Omental fat pad (tissue), 4 donors: ENCODE measurements at places on chromosomes 2 and 18. TPM values are rescaled to one million over a fixed set of nuclear protein-coding genes. Genes with fewer than 3 reads are reported as not detected.

Gene MAPK4
- not detected for total RNA-seq

Gene SOX11
- total RNA-seq = not detected

Gene MOCOS
- total RNA-seq = 6.0 TPM

Gene SLC19A3
- total RNA-seq = 44.1 TPM

Gene KYNU
- 3.8 TPM for total RNA-seq

Gene CDCA7
- total RNA-seq = 1.2 TPM

Gene IL36RN
- total RNA-seq = not detected

Gene NOL4
- total RNA-seq = 0.79 TPM

Gene LAMA1
- 11.3 TPM for total RNA-seq

Gene SMYD1
- not detected for total RNA-seq

Gene GREB1L
- 6.0 TPM for total RNA-seq

Gene HTR2B
- total RNA-seq = 0.48 TPM

Gene CCDC85A
- total RNA-seq = 4.5 TPM

Gene KIF1A
- total RNA-seq = 0.60 TPM

Gene ENOSF1
- total RNA-seq = 104 TPM

Gene MYL12B
- total RNA-seq = 339 TPM

Gene SNED1
- 18.0 TPM for total RNA-seq

GRCh38 chr2:85754313-85755095, 713 bp downstream of the ATOH8 start:
- no peak for DNase-seq

- no peak for DNase-seq
Observed at GRCh38 chr18:26440644-26441043, 107.7 kb downstream of the KCTD1 start.

DNA sequence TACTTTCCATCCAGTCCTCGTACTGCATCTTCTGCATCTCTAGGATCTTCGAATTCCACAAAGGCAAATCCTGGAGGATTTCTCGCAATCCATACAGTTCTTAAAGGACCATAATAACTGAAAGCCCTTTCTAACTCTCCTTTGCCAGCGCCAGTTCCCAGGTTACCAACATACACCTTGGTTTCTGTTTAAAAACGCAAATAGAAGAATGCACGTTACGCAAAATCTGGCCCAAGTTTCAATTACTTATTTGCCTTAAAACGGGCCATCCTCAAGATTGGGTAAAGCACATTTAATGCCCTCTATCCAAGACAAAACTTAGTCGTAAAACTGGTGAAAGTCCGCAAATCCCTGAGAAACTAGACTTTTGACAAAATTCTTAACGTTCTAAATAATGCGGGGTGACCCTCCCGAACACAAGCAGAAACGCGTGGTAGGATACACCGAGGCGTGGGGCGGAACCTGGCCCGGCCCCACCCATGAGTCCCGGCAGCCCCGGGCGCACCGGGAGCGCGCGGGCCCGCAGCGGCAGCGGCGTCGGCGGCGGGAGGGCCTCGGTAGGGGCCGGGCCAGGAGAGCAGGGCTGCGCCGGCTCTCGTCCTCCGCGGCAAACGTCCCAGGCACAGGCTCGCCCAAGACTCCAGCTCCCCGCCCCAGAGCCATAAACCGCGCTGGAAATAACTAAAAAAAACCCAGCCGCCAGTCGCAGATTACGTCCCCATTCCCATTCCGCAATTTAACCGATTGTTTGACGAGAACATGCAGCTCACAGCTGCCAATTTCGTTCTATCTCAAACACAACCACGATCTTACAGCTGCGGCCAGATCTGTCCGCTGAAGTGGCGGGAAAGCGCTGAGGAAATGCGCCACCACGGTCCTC, 910 bp downstream of the SRSF7 start:
- no peak for DNase-seq

- no peak for DNase-seq
Observed at GRCh38 chr2:26316041-26316440, 29.9 kb upstream of the SELENOI start.

- no peak for DNase-seq
Observed at GRCh38 chr2:187469538-187469937, 21.5 kb upstream of the CALCRL start.

GRCh38 chr2:238886453-238887094, 38.7 kb downstream of the TWIST2 start:
- DNase-seq = no peak

DNA sequence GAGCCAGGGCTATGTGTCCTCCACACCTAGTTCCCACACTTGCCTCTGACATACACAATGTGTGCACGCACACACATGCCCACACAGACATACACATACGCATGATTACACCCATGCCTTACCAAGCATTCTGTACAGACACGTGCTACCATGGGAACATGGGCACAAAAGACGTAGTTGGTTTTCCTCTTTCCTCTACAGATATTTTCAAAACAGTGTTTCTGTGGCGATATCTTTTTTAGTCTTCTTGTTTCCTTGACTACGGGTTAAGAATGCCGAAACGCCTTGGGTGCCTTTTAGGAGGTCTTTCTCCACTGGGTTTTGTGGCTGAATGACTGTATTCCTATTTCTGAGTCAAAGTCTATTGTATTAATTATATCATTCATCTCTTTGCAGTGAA, 75.5 kb upstream of the SPTBN1 start:
- DNase-seq = no peak

DNA sequence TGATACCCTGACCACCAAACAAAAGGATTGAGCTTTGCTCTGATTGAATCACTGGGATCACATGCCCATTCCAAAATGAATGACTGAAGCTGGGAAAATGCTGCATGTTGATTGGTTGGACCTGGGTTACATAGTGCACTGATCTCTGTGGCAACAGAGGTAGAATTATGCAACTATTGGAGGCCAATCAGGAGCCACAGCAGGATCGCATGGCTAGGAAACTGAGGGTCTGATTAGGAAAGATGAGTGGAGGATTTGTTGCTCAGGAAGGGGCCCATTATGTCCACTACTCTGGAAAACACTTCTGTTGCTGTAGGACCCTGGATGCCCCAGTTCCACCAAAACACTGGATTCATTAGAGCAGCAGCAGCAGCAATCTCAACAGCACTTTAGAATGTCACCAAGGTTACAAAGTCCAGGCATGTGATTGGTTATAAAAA, 25.9 kb upstream of the SGPP2 start:
- no peak for DNase-seq

- DNase-seq = no peak
Observed at GRCh38 chr2:7161501-7161900, 244.3 kb downstream of the RNF144A start.

DNA sequence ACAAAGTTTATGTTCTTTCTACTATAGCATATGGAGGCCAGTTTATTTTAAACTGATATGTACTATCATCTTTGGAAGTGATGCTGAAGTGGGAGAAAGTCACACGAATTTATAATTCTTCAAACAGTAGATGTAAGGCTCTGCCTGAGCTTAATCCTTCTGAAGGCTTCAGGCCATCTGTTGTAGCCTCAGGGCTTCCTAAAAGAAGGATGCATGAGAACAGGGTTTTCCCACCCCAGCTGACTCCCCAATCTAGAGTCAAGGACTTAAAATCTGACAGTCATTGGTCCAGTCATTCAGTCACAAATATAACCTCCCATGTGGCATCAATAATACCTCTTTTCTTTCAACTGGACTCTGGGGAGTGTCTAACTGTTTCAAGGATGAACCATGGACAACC, 330.5 kb downstream of the KCNS3 start:
- DNase-seq = no peak

- DNase-seq = no peak
Observed at GRCh38 chr2:217090024-217090473, 230.2 kb upstream of the TNP1 start.

DNA sequence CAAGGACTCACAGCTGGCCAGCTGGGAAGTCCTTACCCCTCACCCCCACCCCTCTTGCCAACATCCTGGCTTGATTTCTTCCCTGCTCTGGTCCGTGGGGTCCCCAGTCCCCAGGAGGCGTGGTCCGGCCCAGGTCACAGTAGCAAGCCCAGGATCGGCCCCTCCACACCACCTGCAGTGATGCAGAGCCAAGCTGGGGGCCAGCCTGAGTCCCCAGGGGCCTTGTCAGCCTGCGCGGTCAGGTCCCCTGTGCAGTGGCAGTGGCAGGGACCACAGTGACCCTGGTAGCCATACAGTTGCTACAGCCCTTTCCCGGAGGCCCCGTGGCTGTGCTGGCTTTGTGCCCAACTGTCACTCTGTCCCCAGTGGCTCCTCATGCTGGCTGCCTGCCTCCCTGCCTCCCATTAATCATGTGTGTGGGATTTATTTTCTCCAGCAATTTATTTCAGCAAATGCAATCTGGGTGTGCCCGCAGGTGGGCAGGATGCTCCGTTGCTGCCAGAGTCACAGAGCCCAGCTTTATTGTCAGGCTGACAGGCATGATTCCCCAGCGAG, 8.8 kb upstream of the PRSS56 start:
- DNase-seq = no peak

GRCh38 chr2:240631548-240632305, 6.4 kb downstream of the GPR35 start:
- DNase-seq = no peak

- no peak for DNase-seq
Observed at GRCh38 chr2:85838181-85838580, 50.6 kb downstream of the ST3GAL5 start.

- DNase-seq = no peak
Observed at GRCh38 chr18:67813380-67814028, 297.0 kb upstream of the DSEL start.

GRCh38 chr2:64212801-64213321, 68.6 kb upstream of the PELI1 start:
- no peak for DNase-seq

- no peak for DNase-seq
Observed at GRCh38 chr2:47056868-47057686, 98.0 kb downstream of the STPG4 start.

GRCh38 chr2:157786663-157787363, 89.3 kb downstream of the ACVR1 start:
- DNase-seq = no peak

DNA sequence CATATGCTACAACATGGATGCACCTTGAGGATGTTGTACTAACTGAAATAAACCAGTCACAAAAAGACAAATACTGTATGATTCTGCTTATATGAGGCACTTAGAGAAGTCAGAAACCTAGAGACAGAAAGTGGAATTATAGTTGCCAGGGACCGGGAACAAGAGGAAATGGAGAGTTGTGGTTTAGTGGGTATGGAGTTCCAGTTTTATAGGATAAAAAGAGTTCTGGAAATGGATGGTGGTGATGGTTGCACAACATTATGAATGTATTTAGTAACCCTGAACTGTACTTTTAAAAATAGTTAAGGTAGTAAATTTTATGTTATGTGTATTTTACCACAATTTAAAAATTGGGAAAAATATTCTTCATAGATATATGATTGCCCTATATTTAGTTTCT, 97.7 kb downstream of the DPP4 start:
- DNase-seq = no peak

- no peak for DNase-seq
Observed at GRCh38 chr2:98852932-98853331, 83.1 kb downstream of the CRACDL start.

DNA sequence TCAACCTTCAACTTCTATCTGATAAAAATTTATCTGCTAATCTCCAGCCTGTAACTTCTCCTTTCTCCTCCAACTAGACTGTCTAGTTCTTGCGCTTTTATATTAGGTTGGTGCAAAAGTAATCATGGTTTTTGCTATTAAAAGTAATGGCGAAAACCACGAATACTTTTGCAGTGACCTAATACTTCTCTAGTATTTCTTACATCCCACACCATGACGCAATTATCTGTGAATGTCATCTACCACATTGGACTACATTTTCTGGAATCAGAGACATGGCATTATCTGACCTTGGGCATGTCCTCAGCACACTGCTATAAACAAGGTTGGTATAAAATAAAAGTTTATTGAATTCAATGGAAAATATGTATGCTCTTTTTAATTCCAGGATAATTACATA, 370.2 kb upstream of the LYPD1 start:
- no peak for DNase-seq

GRCh38 chr18:32093102-32093511, 1.4 kb downstream of the RNF138 start:
- DNase-seq = no peak

DNA sequence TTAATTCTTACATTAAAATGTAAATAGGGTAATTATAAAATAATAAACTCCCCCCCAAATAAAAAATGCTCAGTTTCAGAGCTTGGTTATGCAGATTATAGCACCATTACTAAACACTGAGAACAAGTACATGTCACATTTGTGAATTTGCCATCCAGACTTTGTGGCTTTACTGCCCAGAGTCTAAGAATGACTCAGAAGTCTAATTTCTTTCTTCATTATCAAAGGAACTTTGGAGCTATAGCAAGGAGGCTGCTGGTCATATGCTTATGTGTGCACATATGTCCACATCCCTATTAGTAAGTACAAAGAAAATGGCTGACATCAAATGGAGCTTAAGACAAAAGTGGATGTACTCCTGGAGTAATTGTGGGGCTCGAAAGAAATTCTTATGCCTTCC, 248.5 kb upstream of the SESTD1 start:
- no peak for DNase-seq

- no peak for DNase-seq
Observed at GRCh38 chr2:206213514-206213845, 53.8 kb downstream of the EEF1B2 start.

- no peak for DNase-seq
Observed at GRCh38 chr2:84830758-84831500, 50.0 kb downstream of the TRABD2A start.

GRCh38 chr2:33307659-33308270, 168.7 kb upstream of the RASGRP3 start:
- DNase-seq = no peak

DNA sequence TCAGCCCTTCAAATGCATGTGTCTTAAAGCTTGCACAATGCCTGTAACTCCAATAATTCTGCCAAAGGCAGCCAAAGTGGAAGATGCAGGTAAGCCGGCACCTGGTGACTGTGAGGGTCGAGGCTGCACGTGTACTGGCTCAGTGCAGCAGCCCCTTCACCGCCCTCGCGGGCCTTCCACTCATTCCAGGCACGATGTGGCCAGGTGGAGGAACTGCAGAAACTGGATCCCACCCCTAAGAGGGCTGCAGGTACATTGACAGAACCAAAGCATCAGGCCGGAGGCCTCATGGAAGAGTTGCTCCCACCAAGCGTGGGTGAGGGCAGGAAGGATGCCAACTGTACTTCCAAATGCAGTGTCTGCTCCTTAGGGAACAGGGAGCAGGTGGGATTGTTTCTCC, 253.4 kb downstream of the HDAC4 start:
- no peak for DNase-seq

DNA sequence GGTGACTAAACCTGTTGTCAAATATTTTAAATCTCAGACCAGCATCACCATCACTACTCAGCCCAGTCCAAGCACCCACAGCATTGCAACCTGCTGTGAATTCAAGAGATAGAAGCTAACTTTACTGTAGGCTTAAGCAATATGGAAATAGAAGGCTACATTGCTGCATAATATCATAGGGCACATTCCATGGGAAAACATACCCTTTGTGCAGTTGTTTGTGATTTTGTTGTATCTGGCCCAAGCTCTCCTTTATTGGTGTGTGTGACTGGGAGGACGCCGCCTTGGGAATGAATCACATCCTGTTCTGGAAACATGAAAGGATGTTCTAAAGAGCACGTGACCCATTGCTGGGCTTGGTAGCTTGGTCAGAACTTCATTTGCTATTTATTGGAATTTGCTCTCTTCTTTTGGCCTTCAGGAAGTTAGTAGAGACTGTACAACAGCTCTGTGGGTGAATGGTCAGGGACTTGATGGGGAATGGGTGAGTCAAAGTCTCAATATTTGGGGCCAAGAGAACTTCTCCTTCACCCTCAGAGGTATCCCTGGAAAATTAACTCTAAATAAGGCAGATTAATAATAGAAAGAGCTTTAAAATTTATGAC, 106.8 kb upstream of the SERPINE2 start:
- DNase-seq = no peak

- no peak for DNase-seq
Observed at GRCh38 chr2:42202634-42203008, 33.5 kb downstream of the EML4 start.

GRCh38 chr18:55510809-55511208, 77.2 kb downstream of the TCF4 start:
- no peak for DNase-seq
